Renal cortex interstitium (tissue), 15 donors: ENCODE measurements at places on chromosomes 16 and 17.

DNA sequence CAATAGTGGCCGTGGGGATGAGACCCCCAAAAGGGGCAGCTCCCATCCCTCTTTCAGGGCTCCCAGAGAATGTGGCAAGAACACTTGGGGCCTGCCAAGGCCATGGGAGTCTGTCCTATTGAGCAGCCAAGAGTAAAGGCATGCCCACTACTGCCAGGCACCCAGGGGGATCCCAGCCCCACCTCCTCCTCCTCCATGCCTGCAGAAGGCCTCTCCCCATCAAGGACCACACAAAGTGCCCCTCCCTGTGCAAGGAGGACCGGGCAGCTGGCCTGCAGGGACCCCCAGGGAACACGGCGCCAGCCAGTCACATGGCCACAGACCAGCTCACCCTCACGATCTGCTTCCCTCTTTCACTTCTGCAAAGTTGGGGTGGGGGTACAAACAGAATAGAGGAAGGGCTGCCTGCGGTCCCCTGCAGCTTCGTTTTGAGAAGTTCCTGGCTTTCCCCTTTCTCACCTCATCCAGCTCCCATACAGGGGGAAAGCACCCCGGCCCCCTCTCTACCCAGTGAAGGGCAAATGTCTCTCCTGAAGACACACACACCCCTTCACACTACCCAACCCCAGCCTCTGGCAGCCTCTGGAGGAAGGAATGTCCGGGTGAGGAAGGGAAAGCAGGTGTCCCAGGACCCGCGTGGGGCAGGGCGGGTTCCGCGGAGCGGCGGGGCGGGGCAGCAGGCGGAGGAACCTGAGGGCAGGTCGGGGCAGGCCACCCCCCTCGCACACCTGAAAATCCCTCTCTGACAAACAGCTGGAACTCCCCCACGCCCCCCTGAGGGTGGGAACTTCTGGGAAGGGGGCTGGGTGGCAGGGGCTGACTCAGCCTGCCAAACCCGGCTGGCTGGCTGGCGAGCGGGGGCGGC is 2.0 kb downstream of the PPP1R9B start:
- no peak for DNase-seq

DNA sequence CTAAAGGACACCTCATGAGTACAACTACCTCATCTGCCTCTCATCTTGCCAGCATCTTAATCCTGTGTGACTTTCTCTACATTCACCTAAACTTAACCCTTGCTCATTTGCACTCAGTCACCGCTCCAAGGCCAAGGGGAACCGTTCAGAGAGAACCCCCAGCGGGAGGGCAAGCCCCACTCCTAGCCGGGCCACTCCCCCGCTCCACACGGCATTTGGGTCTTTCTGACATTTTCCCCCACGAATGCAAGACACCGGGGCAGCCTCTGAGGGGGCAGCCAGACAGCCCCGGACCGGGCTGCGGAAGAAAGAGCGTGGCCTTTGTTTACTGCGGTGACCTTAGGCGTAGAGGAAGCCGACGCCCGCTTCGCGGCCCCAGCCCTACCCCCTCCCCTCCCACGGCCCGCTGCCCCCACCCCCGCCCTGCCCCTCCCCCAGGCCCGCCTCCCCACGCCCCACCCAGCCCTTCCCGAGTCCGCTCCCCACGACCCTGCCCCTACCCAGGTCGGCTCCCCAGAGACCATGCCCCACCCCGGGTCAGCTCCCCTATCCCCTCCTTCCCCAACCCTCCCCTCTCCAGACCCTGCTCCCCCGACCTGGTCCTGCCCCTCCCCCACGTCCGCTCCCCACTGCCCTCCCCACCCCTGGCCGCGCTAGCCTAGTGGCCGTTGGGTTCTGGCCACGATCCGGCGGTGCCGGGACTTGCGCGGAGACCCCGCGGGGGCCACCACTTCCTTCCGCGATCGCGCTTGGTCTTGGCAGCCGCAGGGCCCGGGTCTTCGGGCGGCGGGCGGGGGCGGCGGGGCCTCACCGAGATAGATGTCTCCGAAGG is 789 bp downstream of the CSNK1D start:
- DNase-seq, result no peak

DNA sequence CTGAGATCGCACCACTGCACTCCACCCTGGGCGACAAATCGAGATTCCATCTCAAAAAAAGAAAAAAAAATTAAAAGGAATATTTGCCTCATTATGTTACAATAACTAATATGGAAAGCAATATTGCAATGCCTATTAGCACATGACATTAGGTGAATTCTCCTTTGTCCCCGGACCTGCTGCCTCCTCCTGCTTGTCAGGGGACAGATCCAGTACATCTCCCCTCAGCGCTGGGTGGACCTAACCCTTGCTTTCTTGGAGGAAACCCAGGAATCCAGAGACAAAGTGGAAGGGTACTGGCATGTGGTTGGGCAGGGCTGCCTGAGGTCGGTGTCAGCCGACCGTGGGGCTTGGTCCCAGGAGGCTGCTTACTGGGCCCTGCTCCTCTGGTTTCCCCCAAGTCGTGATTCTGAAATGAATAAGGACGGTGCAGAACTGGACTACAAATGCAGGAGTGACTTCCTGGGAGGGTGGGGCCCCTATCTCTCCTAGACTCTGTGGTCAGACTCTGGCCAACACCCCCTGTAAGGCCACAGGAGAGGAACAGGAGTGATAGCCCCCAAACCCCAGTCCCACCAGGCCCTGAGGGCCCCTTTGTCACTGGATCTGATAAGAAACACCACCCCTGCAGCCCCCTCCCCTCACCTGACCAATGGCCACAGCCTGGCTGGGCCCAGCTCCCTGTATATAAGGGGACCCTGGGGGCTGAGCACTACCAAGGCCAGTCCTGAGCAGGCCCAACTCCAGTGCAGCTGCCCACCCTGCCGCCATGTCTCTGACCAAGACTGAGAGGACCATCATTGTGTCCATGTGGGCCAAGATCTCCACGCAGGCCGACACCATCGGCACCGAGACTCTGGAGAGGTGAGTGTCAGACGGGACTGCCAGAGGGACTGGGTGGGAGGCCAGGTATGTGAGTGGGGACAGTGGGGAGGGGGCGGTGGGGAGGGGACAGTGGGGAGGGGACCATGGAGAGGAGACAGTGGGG is at the start of gene HBZ:
Gene HBZ, plus strand, starts transcription at position 504 of the 988 bp plus-strand sequence. Its CDS starts 266 bp downstream, at position 770.
- DNase-seq, result no peak

DNA sequence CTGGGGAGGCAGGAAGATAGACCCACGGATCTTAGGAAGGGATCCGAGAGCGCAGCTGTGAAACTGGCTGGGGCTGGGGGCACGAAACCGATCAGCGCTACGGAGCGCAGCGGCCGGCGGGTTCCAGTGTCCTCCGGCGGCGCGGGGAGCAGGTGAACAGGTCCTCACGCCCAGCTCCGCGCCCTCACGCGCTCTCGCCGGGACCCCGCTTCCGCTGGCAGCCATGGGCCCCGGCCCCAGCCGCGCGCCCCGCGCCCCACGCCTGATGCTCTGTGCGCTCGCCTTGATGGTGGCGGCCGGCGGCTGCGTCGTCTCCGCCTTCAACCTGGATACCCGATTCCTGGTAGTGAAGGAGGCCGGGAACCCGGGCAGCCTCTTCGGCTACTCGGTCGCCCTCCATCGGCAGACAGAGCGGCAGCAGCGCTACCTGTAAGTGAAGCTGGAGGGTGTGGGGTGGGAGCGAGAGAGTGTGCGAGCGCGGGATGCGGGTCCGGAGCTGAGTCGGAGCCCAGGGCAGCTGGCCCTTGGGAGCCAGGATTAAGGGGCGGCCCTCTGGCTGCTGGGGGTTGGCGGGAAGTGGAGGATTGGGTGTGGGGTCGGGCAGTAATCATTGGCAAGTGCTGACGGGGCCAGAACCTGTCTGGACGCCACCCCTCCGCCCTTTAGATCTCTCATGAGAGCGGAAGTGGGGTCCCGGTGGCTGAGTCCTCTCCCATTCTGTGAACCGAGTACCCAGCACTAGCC is 479 bp downstream of the ITGA3 start:
- DNase-seq, result no peak

- DNase-seq, result no peak
Measured at GRCh38 chr17:58535431-58535830, 21.0 kb upstream of the MTMR4 start.

- no peak for DNase-seq
Measured at GRCh38 chr17:63476854-63477479, at the start of gene ACE. ACE (plus strand) TSS chr17:63477061; CDS start chr17:63477095, 34 bp downstream.
